ENCODE measurements at places on chromosomes 3 and 15. TPM values are rescaled to one million over a fixed set of nuclear protein-coding genes. Genes with fewer than 3 reads are reported as not detected.

CFAP100 gene
- polyA plus RNA-seq = not detected

DNA sequence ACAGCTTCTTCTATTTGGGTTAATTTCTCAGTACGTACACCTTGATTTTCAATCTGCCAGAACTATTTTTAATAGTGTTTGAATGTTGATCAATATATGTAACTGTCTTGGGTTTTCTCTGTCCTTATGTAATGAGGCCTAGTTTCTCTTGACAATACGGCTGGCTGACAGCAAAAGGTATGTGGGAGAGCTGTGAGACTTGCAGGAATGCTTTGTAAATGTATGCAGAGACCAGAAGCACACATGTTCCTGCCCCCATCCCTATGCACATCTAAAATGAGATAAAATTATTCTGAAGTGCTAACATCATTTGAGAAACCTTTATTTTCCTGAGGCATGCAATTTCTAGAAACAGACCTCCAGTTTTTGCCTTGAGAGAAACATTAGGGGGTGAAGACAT, 593.8 kb upstream of the GBE1 start:
- no peaks in the 10 kb centered on the region for H3K27me3 ChIP-seq
- no peak overlapping the region for H3K4me3 ChIP-seq
- H3K36me3 ChIP-seq = no peaks in the 10 kb centered on the region
- no peaks in the 10 kb centered on the region for H3K4me1 ChIP-seq

DNA sequence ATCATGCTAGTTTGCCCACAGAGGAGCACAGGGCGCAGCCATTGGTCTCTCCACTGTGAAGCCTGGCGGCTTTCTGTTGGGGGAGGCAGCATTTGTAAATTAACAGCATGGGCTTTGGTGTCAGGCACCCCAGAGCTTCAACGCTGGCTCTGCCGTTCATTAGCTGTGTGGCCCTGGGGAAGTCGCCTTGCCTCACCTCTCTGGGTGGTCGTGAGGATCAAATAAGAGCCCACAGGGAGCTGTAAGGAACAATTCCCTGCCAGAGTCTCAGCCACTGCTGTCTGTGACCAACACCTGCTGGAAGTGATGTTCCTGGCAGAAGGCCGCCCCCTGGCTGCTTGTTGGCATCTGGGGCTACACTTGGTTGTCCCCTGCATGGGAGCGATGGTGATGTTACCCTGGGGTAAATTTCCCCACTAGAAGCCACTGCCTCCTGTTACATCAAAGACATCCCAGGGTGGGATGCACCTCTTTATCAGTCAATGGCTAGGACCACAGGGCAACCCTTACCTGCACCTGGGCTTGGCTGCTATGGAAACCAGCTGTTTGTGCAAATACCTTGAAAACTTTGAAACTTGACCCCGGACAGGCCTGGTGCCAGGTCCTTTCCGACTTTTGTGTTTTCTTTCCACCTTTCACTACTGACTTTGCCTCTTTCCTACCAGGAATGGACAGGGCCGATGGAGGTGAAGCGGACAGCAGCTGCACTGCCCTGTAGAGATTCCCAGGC, 36.9 kb downstream of the DNASE1L3 start:
- no peak overlapping the region for H3K27ac ChIP-seq
- H3K4me3 ChIP-seq = no peak overlapping the region
- peaks cover 34% of the 10 kb centered on the region for H3K4me1 ChIP-seq

- H3K27ac ChIP-seq = no peak overlapping the region
- no peak for DNase-seq
- no peaks in the 10 kb centered on the region for H3K27me3 ChIP-seq
- H3K4me1 ChIP-seq = no peaks in the 10 kb centered on the region
- H3K36me3 ChIP-seq = no peaks in the 10 kb centered on the region
These were observed 95.7 kb downstream of the CHDH start for GRCh38 chr3:53750253-53751210.

CLDND1 gene
- 92.0 TPM for polyA plus RNA-seq

DNA sequence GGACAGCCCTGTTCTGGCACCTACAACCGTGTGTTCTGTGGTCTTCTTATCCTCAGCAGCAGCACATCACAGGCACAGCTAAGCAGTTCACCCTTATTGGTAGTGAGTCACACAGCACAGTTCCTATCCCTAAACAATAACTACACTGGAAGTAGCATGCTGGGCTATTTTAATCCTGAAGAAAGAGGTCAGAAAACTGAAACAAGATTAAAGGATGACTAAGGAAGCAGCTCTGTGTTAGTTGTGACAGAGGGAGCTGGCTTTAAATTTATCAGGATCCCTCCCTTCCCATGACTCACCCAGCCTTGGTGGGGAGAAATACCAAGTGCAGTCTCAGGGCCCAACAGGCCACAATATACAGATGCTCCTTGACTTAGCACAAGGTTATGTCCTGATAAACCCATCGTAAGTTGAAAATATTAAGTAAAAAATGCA, 144.3 kb downstream of the ERC2 start:
- H3K27me3 ChIP-seq = no peaks in the 10 kb centered on the region
- H3K27ac ChIP-seq = no peak overlapping the region
- no peaks in the 10 kb centered on the region for H3K4me1 ChIP-seq
- no peak for DNase-seq

DNA sequence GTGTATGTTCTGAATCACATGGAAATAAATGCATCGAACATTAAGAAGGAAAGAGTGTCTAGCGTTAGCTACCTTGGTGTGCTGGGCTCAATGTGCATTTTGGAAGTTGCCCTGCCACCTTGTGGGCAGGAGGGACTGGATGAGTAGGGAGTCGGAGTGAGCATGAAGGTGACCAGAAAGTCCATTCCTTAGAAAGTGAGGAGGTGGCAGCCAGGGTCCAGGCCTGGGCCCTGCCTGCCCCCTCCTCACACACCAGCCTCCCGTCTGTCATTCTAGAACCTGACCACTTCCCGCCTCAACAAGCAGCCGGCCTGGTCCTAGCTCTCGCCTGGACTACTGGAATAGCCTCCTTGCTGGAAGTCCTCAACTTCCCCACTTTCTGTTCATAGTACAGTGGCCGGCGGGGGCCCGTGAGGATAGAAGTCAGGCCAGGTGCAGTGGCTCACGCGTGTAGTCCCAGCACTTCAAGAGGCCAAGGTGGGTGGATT, 10.2 kb upstream of the GATA2 start:
- no peaks in the 10 kb centered on the region for H3K4me1 ChIP-seq
- H3K27me3 ChIP-seq = peaks cover 19% of the 10 kb centered on the region
- no peak overlapping the region for H3K4me3 ChIP-seq
- no peak for DNase-seq
- no peak overlapping the region for H3K27ac ChIP-seq

GRCh38 chr3:100131241-100131640, 16.9 kb upstream of the FILIP1L start:
- H3K27ac ChIP-seq = no peak overlapping the region
- H3K36me3 ChIP-seq = no peaks in the 10 kb centered on the region
- H3K27me3 ChIP-seq = no peaks in the 10 kb centered on the region
- DNase-seq = no peak

DNA sequence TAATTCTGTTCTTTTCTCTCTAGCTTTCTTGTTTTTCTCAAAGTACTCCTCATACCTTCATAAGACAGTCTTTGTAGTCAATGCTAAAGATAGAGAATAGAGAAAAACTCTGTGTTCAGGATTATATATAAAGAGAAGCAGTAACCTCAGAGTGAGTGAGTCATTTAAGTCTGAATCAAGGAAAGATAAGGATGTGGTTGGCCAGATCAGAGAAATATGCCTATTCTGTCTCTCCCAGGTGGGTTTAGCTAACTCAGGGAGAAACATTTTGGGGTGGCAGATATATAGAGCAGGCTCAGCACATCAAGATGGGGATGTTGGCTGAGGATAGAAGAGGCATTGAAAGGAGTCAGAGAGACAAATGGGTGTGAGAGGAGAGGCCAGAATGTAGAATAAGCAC, 31.4 kb downstream of the GTF2E1 start:
- no peak for DNase-seq
- H3K4me3 ChIP-seq = no peak overlapping the region
- H3K36me3 ChIP-seq = peaks cover 3% of the 10 kb centered on the region
- no peaks in the 10 kb centered on the region for H3K27me3 ChIP-seq

GRCh38 chr3:194750491-194750828, 64.8 kb downstream of the FAM43A start:
- H3K27me3 ChIP-seq = peaks cover 4% of the 10 kb centered on the region
- no peak for DNase-seq
- H3K4me3 ChIP-seq = no peak overlapping the region
- no peaks in the 10 kb centered on the region for H3K4me1 ChIP-seq
- H3K36me3 ChIP-seq = no peaks in the 10 kb centered on the region
- H3K27ac ChIP-seq = no peak overlapping the region

GRCh38 chr3:187798531-187799530, 53.6 kb upstream of the BCL6 start:
- no peak for DNase-seq
- H3K27me3 ChIP-seq = no peaks in the 10 kb centered on the region
- no peaks in the 10 kb centered on the region for H3K36me3 ChIP-seq
- H3K27ac ChIP-seq = no peak overlapping the region

DNA sequence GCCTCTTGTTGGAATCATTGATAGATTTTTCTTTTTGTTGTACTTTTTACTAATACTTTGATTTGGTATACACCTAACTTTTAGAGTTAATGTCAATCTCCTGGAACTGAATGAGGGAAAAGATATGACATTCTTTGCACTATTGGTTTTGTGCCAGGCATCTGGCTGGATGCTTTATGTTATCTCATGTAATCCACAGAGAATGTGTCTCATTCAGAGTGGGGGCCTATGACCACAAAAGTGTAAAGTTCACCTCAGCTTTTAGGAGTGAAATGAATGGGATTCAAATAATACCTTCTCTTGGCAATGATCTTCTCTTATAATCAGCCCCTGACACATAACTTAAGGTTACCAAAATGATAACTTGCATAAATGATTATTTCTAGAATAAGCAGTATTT, 329.1 kb upstream of the ROPN1 start:
- H3K27ac ChIP-seq = no peak overlapping the region
- no peak overlapping the region for H3K4me3 ChIP-seq
- H3K27me3 ChIP-seq = no peaks in the 10 kb centered on the region
- H3K36me3 ChIP-seq = no peaks in the 10 kb centered on the region

IGDCC3 gene
- not detected for polyA plus RNA-seq

DNASE1L3 gene
- polyA plus RNA-seq = 2.1 TPM

DNA sequence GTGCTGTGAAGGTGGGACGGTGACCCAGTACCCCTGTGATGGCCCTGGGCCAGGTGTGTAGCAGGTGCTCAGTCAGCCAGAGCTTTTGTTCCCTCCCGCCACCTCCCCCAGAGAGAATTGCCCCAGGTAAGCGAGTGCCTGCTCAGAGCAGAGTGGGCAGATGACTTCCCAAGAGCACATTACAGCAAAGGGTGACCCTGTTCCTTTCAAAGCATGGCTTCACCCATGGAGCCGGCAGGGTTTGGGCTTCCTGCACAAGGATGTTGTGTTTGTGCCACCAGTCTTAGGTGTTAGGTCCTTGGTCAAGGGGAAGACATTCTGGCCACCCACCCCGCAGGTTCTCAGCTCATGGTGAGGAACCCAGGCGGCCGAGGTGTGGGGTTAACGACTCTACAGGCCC, 30.7 kb downstream of the SLC6A6 start:
- no peaks in the 10 kb centered on the region for H3K36me3 ChIP-seq
- H3K4me3 ChIP-seq = no peak overlapping the region

DNA sequence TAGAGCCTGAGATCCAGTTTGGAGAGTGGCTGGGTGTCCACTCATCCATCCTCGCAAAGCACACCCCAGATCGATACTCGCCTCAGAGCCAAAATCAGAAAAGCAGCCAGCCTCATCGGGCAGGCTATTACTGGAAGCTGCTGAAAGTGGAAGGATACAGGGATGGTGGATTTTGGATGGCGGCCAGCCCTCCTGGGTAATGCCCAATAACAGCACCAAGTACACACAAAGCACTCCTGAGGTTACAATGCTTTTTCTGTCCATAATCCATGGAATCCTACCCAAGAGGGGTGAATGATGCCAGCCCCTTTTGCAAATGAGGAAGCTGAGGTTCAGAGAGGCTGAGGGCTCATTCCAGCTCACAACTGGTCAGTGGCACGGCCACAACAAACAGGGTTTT, 93.1 kb upstream of the SLC6A11 start:
- H3K27ac ChIP-seq = no peak overlapping the region
- peaks cover 38% of the 10 kb centered on the region for H3K27me3 ChIP-seq
- DNase-seq = no peak
- H3K4me3 ChIP-seq = no peak overlapping the region

GABRG3 gene
- polyA plus RNA-seq = not detected

GRCh38 chr3:172313671-172314070, 134.6 kb downstream of the GHSR start:
- H3K27me3 ChIP-seq = no peaks in the 10 kb centered on the region
- no peak overlapping the region for H3K27ac ChIP-seq
- DNase-seq = no peak
- no peak overlapping the region for H3K4me3 ChIP-seq
- H3K36me3 ChIP-seq = peaks cover 29% of the 10 kb centered on the region
- H3K4me1 ChIP-seq = peaks cover 37% of the 10 kb centered on the region

DNA sequence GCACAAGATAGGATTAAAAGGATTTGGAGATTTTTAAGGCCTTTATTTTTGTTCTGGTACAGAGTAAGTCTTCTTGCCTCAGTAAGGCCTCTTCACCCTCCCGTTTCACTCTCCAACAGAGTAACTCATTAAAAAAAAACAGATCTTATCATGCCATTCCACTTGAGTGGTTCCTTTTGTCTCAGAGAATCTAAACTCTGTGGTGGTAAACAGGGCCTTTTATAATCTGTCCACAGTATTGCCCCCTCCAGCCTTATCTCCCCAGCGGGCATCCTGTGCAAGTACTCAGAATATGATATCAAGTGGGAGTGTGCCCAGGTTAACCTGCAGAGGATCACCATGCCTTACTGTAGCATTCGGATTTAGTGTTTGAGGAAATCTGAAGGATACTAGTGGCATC, 20.3 kb upstream of the ATOSA start:
- no peak overlapping the region for H3K27ac ChIP-seq
- no peak for DNase-seq
- H3K36me3 ChIP-seq = no peaks in the 10 kb centered on the region
- H3K4me3 ChIP-seq = no peak overlapping the region
- no peaks in the 10 kb centered on the region for H3K27me3 ChIP-seq

DISP2 gene
- 0.68 TPM for polyA plus RNA-seq

ISG20 gene
- 8.5 TPM for polyA plus RNA-seq

FBLN2 gene
- polyA plus RNA-seq = 0.72 TPM

ANKRD63 gene
- polyA plus RNA-seq = not detected

ACTC1 gene
- not detected for polyA plus RNA-seq

CASR gene
- polyA plus RNA-seq = not detected

GRCh38 chr3:43689766-43690399, 855 bp upstream of the ABHD5 start:
- H3K4me3 ChIP-seq = peak overlapping the region; percentile 64
- H3K36me3 ChIP-seq = no peaks in the 10 kb centered on the region
- DNase-seq = no peak
- no peaks in the 10 kb centered on the region for H3K27me3 ChIP-seq
- peaks cover 34% of the 10 kb centered on the region for H3K4me1 ChIP-seq

CLRN1 gene
- polyA plus RNA-seq = not detected

Measured in keratinocyte (primary cell).